ENCODE measurements at places on chromosomes 1 and 21.

GRCh38 chr1:67784545-67785186 is 48.6 kb downstream of the GNG12 start:
- no peak for DNase-seq

GRCh38 chr1:64502083-64502482 is 32.2 kb downstream of the CACHD1 start:
- DNase-seq = no peak

GRCh38 chr1:55443175-55443915 is 228.2 kb upstream of the USP24 start:
- DNase-seq = no peak

DNA sequence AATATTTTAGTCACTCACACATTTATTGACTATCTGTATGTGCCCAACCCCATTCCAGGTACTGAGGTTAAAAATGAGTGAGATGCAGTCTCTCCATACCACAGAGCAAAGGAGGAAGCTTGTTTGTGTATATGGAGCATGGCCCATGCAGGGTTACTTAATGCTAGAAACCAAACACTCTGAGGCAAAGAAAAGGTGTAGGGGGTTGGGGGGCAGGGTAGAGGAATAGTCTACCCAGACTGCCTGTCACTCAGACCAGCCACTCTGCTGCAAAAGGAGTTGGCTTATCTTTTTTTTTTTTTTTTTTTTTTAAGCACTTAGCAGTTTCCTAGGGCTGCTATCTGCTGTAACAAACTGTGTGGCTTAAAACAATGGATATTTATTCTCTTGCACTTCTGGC is 19.8 kb downstream of the PGM1 start:
- DNase-seq = peak; percentile 63

DNA sequence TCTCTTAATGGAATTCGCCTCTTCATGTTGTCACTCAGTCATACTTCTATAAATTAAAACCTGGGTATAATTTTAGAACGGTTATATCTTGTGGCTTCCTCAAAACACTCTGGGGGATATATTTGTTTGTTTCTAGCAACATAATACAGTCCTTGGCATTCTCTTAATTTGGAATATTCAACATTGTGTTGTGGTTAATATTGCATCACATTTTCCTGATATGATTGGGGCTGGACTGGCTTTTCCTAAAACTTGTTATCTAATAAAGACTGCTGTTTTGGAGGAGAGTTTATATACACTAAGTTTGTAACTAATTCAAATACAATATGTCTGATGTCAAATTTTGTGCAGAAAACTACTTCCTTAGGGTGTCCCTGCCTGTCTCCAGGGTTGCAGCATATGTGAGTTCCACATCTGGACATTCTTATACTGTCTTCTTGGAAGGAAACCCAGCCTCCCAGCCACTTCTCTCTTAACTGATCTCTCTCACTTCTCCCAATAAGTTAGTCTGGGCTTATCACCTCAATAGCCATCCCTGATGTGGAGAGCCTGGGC is 892.6 kb downstream of the MRPL39 start:
- DNase-seq = no peak

GRCh38 chr1:99619583-99619982 is 26.3 kb upstream of the PALMD start:
- DNase-seq = no peak

DNA sequence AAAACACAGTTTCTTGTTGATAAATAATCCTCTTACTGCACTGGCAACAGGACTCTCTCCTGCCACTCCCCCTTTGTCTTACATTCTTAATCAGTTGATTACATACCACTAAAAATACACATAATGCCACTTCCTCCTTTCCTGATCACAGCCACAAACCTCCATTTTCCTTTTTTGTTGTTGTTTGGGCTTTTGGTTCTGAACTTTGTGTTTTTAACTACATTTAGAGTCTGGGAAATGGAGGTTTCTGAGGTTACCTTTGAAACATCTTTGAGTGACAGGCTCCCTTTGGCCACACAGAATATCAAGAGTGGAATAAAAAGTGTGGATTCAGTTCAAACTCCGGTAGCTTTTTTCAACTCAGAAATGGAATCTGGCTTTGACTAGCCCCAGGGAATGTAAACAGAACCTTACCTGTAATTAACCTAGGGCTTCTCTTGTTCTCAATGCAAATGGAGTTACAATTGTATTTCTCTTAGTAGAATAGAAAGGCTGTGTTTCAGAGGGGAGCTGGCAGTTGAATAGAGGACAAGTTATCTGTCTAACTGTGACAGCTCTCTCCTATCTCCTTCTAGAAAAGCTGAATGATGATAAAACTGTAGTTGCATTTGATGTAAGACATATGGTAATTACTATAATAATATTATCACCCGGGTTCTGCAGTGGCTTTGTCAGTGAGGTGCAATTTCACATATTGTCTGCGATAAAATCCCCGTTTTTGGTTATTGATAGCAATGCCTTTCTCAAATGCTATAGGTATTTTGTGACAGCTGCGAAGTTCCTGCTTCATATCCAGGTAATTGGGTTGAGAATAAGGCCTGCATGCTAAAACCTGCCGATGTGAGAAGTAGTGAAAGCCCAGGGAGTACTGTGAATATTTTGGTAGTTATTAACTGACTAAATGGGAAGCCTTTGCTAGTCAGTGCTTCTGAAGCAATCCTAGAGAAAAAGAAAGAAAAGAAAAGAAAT is 66.9 kb downstream of the ST6GALNAC5 start:
- peak; percentile 77 for DNase-seq

DNA sequence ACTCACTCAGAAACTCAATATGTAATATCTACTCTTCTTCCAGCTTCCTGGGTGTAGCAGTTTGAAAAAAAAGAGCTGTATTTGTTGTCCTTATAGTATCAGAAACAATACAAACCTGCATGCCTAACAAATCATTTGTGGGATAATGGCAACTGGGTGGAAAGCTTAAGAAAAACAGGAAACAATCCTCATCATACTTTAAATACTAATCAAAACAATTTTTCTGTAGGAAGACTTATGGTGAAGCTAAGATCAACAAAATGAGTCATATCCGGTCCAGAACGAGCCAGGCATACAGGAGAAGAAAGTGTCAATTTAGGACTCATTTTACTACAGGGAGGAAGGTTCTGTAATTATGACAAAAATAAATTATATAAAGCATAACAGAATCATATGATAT is 181.8 kb upstream of the ADGRL4 start:
- DNase-seq = no peak

GRCh38 chr21:36260030-36260787 is 59.8 kb upstream of the MORC3 start:
- DNase-seq = peak; percentile 53

DNA sequence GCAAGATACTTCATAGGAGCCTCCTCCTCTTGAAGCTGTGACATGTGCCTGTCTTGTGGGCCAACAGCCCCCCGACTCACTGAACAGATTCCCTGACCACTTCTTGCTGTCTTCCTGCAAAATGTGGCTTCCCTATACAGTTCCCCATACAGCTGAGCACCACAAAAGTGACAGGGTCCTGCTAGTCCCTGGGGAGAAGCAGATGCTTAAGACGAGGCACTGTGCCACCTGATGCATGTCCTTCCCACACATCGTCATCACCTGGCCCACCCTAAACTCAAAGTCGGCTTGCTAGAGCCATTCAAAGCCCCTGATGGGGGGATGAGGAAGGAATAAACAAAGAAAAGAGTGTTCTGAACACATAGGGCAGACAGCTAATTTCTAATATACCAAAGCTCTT is 29.2 kb upstream of the ETV3 start:
- DNase-seq = no peak
